IPS DF 19.7 (cell line): ENCODE measurements at places on chromosomes 2 and 18.
A peak's percentile ranks its signal among the peaks of the same experiment; 100 is the strongest.

DNA sequence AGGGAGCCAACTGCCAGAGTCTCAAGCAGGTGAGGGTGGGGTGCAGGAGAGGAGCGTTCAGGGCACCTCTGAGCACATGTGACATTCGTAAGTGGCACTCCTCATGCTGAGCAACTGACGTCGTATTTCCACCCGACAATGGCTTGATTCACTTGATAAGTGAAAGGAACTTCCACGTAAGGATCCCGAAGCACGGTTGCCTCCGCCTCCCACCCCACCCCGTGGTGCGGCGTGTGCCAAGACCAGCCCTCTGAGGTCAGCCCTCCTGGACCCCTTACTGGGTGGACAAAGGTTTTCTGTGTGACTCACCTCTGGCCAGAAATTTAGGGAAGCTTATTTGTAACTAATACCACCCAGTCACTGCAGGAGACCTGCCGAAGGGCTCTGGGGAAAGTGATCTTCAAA is 59.9 kb downstream of the AGAP1 start:
- no peak for DNase-seq

DNA sequence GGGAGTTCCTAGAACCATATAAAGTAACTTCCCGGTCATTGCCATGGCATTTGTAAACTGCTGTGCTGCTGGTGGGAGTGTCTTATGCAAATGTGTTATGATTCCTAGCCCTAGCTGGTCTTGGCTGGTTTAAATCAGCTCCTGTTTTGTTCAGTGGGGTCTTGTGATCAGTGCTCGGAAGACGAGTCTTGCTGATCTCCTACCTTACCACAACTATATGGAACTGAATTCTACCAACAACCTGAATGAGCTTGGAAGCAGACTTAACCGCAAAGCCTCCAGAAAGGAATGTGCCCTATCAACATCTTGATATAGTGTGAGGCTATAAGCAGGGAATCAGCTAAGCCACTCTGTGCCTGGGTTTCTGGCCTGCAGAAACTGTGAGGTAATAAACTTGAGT is 33.5 kb downstream of the POLE4 start:
- DNase-seq: no peak

DNA sequence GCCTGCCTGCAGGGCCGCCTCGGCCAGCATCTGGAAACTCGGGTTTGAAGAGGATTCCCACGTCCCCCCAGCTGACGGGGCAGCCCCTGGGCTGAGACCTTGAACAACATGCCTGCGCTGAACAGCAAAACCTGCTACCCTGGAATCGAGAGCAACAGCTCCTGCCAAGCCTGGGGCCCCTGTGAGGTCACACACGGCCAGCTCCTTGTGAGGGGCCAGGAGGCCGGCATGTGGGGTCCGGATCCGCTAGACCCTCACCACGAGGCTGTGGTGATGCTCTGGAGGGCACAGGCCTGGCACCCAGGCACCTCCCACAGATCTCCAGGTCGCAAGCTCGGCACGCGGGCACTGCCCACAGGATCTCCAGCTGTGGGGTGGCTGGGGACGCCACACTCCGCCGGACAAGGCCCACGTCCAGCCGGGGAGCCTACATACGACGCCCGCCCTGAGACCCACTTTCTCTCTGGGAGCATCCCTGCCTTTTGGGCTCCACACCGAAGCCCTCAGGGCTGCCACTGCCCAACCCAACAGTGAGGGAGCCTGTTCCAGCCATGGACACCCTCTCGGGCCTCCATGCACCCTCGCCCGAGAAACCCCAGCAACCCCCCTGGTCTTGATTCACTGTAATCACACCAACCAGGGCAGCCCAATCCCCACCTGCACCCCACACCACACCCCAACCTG is 34.1 kb downstream of the SLC66A2 start:
- no peak for DNase-seq

GRCh38 chr2:100042562-100042961 is 99.8 kb downstream of the AFF3 start:
- no peak for DNase-seq

GRCh38 chr2:162058973-162059668 is 14.9 kb downstream of the DPP4 start:
- DNase-seq: no peak

DNA sequence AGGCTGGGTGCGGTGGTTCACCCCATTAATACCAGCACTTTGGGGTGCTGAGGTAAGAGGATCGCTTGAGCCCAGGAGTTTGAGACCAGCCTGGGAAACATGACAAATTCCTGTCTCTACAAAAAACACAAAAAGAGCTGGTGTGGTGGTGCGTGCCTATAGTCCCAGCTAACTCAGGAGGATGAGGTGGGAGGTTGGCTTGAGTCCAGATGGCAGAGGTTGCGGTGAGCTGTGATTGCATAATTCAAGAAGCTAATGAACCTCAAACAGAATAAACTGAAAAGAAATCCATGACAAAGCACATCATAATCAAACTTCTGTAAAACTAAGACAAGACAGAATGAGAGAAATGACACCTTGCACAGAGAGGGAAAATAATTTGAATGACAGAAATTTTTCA is 54.8 kb downstream of the SEMA4F start:
- DNase-seq: no peak

DNA sequence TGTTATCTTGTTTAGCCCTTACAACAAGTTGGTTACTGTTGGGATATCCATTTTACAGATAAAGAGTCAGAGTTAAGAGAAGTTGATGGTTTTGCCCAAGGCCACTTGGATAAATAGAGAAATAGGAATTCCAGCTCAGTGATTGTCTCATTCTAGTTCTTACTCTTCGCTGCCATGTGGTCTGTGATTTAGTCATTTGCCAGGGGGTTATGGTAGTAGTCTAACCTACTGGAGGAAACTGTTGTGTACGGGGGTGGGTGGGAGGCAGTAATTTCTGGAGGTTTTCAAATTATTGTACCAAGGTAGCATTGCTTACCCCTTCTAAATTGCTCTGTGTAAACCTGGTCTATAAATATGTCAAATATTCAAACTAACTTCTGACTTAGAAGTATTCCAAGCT is 110.4 kb downstream of the MAP2 start:
- DNase-seq: no peak

- no peak for DNase-seq
Observed at GRCh38 chr2:16813593-16813992, 148.0 kb upstream of the CYRIA start.

DNA sequence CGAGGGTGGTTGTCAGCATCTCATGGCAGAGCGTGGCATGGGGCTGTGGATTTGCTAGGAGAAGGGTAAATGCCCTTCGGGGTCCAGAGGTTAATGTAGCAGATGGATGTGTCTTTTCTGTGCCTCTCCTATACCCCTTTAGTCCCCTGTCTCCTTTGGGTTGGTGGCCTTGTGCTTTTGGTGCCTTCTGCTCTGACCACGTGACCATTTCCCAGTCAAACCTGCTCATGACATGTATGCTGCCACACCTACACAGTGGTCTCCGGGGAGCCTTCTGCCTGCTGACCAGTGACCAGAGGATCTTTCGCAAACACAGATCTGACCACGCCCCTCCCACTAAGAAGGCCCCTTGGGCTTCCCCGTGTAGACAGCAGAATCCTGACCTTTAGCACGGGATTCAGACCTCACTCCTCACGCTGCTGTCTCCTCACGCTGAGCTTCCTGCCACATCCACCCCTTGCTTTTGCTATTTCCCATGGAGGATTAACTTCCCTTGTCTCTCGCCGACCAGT is 116.2 kb downstream of the ACOXL start:
- no peak for DNase-seq

GRCh38 chr18:73881396-73881917 is 266.2 kb downstream of the FBXO15 start:
- DNase-seq: no peak

- DNase-seq: no peak
Observed at GRCh38 chr2:12436483-12436882, 280.3 kb upstream of the TRIB2 start.

GRCh38 chr18:55416791-55417190 is 171.2 kb downstream of the TCF4 start:
- no peak for DNase-seq

DNA sequence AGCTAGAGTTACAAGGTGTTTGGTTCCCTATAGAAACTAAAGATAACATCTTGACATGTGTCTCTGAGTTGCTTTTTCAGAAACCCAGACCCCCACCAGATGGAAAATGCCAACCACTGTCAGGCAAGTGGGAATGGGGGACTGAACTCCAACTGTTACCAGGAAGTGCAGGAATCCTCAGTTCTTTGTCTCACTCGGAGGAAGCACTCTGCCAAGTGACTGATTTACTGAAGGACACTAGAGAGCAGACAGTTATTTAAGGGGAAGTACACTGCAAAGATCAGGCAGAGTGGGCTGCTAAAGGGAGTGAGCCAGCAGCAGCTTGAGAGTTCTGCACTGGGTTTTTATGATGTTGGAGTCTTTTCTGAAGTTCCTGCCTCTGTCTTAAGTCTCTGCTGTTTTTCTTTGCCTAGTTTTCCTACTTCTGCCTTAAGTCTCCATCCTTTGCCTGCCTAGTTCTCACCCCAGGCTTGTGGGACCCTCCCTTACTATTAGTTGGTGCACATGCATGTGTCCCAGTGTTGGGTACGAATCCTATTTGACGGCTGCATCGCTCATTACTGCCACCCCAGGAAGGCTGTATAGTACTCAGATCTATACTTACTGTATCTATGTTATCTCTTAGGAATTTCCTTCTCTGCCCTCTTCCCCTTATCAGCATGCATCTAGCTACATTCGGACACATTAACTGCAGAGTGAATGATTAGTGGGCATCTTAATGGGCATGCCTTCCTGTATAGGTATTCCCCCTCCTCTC is 97.1 kb downstream of the TEX51 start:
- no peak for DNase-seq

- no peak for DNase-seq
Observed at GRCh38 chr18:12296457-12296856, 11.6 kb upstream of the TUBB6 start.

- DNase-seq: no peak
Observed at GRCh38 chr2:117858336-117858735, 43.8 kb downstream of the DDX18 start.

DNA sequence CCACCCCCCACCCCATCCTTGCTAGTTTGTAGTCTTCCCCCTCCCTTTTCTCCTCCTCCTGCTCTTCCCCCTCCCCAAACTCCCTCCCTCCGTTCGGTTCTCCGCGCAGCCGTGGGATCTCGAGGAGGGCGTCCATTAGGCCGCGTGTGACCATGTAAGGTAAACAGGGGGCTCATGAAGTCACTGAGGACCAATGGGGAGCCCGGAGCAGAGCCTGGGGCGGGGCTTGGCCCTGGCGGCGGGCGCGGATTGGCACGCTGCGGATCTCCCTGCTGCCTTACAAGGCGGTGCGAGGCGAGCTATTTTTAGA is 246 bp upstream of the KLF7 start:
- peak; percentile 97 for DNase-seq

- no peak for DNase-seq
Observed at GRCh38 chr2:14398641-14399040, 233.9 kb upstream of the LRATD1 start.

DNA sequence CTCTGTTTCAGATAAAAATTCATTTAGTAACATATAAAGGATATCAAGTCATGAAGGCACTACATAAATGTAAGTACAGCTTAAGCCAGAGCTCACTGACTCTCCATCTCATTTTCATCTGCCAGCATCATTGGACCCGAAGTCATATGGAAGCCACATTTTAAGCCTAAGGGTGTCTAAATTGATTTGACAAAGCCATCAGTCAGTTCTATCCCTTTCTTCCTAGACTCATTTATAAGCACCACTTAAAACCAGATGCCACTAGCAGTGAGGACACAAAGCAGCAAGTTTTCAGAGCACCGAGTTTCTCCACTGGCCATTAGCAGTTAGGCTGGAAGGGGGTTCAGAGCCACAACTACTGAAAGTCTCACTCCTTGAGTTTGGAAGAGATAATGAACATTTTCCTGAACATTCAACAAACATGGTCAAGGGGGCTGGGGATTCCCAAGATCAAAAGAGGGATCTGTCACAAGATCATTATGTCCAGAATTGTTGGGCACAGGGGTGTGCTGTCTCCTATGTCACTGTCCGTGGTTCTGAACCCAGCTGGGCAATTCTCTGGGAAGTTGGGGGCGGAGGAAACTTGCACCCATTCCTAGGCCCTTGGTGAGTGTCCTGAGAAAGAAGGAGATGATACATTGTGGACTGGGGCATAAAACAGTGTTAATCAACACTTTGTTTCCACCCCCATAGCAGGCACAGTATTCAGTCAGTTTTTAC is 158.5 kb upstream of the LMAN1 start:
- no peak for DNase-seq

DNA sequence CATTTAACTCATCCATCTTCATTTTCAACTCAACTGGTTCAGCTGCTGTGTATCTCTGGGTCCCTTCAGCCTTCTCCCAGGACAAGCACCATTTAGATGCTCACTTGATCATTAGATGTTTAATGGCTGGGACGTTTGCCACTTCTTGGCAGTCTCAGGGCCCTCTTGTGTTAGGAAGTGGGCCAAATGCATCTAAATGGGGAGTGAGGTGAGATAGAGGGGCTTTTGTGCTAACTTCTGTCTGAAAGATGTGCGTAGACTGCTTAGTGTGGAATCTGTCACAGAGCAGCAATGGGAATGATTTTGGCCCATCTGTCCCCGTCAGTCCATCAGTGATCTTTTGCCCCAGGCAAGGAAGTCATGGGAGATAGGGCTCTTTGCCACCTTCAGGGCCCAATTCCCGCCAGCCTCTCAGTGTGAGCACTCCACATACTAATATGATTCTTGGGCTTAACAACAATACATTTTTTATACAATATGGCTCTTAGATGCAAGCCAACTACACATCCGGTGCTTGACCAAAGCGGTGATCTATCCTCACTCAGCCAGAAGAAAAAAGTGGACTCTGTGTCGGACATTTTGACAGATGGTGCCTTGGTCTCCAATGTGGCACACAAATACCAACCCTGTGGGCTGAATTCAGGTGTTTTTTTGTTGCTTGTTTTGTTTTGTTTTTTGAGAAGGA is 95.7 kb upstream of the EPC2 start:
- DNase-seq: no peak

DNA sequence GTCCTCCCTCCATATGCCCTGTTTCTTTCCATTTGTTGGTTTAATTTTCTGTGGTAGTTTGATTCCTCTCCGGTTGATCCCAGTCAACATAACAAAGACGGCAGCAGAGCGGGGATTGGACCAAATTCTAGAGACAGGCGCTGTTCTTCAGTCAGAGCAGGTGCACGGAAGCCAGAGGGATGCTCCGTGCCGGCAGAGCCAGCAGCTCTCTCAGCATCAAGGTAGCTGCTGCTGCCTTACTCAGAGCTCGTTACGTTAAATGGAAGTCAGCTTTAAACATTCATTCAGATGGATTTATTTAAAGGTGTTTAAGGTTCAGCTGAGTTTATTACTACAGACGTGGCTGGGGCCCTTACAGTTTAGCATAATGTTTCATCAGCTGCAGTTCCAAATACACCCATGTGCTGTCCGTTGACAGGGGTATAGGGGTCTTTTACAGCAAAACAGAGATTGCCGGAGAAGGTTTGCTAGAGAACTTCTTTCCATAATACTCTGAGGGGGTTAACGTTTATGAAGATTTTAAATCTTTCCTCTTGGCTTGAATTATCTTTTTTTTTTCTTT is 497.2 kb upstream of the PIK3C3 start:
- DNase-seq: no peak

GRCh38 chr18:50853863-50854271 is 25.1 kb upstream of the ME2 start:
- DNase-seq: no peak
